BE2C (cell line): ENCODE measurements at places on chromosomes 16 and 17.
A peak's percentile ranks its signal among the peaks of the same experiment; 100 is the strongest.

GRCh38 chr17:62671553-62671952 lies 44.1 kb downstream of the MRC2 start:
- peak; percentile 87 for DNase-seq

GRCh38 chr16:78146807-78147206 lies 47.4 kb downstream of the WWOX start:
- no peak for DNase-seq

GRCh38 chr17:9968008-9968407 lies 62.9 kb upstream of the RCVRN start:
- no peak for DNase-seq

GRCh38 chr16:12669908-12670307 lies 133.8 kb downstream of the CPPED1 start:
- DNase-seq: no peak

GRCh38 chr16:4859190-4859899 lies 12.1 kb downstream of the UBN1 start:
- no peak for DNase-seq

GRCh38 chr16:28092721-28093384 lies 29.3 kb upstream of the GSG1L start:
- no peak for DNase-seq

DNA sequence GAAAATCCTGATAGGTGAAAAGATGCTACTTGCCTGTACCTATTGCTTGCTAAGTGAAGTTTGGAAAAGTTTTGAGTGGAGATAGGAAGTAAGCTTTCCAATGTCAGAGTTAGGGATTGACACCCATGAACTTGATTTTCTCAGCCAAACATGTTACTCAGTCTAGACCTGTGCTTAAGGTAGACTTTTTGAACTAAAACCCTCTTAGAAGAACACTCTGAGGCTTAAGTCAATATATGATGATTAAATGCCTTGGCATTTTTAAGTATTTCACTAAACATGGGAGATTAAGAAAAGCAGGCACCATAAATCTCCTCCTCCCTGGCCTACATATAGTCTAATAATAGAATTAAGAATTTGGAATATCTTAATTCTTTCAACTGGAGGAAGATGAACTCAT lies 785.6 kb upstream of the SOX9 start:
- DNase-seq: no peak

DNA sequence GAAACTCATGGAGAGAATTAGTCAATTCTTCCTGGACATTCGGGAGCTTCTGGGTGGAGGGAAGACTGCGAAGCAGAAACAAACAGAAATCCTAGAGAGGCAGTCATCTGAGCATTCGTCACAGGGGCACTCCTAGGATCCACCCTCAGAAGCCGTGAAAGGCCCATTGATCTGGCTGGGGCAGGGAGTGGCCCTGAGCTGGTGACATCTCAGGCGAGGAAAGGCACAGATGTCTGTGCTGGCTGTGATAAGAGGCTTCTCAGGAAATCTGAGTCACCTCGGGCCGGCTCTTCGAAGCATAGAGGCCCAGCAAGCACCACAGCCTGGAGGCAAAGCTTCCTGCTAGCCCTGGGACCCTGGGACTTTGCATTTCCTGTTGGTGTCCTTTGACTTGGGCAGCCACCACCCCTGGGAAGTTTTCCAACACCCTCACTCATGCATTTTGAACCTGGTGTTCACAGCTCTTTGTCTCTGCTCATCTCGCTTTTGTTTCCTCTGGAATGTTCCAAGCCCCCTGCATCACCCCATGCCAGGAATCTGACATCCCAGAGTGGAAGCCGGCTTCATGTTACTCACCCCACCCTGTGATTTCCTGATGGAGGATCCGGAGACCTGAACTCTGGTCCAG lies 23.3 kb upstream of the CDRT4 start:
- peak; percentile 18 for DNase-seq

DNA sequence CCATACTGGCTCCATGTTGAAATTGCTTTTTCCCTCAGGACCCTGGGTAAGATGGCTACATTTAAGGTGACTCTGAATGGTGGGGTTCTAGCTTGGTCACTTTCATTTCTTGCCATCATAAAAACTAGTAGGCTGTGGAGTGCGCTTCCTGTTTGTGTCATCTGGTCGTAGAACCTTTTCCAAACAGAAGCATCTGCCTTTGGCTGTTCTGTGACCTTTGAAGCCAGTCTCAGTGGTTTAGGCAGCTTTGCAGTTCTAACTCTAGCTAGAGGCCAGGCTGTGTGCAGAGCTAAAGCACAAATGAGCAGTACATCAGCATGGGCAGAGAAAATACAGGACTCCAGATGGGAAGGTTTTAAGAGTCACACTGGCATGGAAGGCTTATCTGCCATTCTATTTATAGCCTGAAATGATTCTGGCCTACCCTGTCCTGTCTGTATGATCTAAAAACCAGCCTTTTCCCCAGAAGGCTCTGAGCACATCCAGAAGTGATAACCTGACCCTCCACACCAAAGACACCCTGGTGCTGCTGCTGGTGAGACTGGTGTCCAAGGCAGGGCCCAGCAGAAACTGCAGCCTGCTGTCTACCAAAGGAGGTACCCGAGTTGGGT lies 8.6 kb downstream of the ESRP2 start:
- DNase-seq: no peak
